ENCODE measurements at places on chromosomes 4 and X.

GRCh38 chr4:67250131-67250896 is 295.0 kb downstream of the CENPC start:
- no peak for DNase-seq

DNA sequence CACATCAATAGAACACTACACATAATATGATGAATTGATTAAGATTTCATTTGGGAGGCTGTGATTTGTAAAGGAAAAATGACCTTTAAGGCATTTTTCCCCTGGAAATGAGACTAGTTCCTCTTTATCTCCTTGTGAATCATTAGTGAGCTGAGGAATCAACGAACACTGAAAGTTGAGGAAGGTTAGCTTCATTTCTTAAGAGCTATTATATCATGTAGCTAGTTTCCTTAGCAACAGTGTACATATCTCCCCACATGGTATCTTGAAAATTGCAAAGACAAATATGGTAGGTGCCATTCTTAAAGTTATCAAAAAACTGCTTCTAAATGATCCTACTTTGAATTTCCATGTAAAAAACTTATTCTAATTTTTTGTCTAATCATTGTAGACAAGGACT is 127.5 kb upstream of the NRK start:
- DNase-seq: no peak

GRCh38 chrX:40521868-40522450 is 58.8 kb upstream of the ATP6AP2 start:
- DNase-seq: no peak

DNA sequence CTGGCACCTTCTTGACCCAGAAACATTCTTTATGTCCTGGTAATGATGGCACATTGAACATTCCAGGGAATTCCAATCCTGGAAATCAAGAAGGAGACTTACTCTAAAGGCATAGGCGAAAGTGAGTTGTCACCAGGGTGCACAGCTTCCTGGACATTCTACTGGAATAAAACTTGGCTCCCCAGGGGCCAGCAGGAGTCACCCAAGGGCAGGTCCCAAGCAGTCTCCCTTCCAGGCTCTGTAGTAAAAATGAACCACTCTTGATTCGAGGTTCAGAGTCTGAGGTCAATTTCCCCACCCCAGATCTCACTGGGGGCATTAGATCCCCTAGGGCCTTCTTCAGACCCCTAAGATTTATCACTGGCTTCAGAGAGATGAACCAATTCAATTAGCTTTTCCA is 338.7 kb upstream of the GATB start:
- DNase-seq: no peak

DNA sequence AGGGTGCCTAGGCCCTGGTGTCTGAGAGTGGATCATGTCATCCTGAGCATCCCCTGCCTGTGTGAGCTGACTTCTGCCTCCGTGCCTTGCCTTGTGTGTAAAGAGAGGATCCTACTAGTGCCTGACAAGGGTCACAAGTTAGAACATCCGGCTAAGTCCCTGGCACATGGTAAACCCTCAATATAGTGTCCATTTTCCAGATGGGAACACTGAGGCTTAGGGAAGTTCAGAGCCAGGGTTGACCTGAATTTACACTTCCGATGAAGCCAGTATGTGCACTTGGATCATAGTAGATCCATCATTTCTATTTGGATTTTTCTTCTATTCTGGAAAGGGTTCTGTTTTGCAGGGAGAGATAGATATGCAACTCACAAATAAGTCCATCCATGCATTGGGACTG is 12.5 kb upstream of the PSAPL1 start:
- no peak for DNase-seq

- DNase-seq: no peak
Observed at GRCh38 chr4:43112139-43112538, 219.6 kb downstream of the GRXCR1 start.

DNA sequence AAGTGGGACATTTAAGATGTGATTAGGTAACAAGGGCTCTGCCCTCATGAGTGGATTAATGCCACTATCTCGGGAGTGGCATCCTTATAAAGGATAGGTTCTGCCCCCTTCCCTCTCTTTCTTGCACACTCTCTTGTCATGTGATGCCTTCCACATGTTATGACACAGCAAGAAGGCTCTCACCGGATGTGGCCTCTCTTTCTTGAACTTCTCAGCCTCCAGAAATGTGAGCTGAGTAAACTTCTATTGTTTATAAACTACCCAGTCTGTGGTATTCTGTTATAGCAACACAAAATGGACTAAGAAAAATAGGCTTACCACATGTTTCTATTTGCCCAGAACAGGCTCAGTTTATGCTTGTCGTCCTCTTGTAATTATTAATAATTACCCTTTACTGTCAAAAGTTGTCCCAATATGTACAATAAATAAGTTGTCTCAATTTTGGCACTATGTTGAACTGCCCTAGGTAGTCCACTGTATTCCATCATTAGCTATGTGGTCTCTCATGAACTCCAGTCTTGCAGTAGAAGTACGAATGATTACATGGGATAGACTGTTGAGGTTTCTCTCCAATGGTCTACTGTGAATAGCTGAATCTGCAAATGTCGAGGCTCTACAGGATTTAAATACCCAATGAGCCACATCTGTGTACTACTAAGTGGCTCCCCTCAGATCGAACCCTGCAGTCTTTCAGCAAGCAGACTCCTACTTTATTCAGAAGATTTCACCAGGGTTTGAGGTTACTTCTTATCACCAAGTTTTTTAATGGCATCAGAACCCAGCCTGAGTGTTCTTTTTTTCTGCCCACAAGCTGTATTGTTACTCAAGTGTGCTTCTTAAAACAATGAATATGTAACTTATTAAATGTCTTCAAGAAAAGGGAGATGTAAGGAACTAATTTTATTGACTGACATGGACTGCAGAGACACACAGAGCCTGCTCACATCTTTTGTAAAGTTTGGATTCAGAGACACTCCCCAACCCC is 102.0 kb upstream of the LEF1 start:
- peak; percentile 70 for DNase-seq

GRCh38 chr4:107579099-107579498 is 140.9 kb downstream of the PAPSS1 start:
- no peak for DNase-seq

- peak; percentile 8 for DNase-seq
Observed at GRCh38 chrX:10769195-10769594, 148.8 kb upstream of the MID1 start.

DNA sequence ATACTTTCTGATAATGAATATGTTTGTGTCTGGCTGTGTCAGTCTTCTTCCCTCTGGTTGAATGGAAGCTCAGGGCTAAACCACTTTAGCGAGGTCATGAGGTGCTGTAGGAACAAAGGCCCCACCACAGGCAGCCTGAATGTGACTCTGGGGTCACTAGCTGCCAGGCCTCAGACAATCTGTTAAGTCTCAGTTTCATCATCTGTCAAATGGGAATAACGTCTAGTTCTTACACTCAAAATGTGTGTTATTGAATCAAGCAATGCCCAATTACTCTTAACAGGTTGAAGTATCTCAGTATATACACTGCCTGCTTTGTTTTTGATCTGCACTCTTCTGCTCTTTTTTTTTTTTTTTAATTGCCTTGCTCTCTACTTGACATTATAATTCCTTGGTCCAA is 148.6 kb downstream of the STK32B start:
- DNase-seq: no peak

DNA sequence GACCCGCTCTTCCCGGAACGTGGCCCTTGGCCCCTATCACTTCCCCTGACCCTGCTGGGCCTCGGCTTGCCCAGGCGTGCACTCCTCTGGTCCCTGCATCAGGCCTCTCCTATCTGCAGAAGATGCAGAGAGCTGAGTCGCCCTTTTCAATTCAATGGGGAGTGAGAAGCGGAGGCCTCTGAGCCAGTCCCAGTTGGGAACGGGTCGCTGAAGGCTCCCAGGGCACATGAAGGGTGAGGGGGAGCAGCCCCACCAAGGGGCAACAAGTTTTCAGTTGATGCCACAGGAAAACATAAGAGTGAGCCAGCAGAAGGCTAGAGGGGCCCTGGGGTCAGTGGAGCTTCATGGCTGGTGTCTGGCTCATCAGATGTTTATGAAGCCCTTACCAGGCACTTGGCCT is 17.1 kb downstream of the PSAPL1 start:
- DNase-seq: no peak

DNA sequence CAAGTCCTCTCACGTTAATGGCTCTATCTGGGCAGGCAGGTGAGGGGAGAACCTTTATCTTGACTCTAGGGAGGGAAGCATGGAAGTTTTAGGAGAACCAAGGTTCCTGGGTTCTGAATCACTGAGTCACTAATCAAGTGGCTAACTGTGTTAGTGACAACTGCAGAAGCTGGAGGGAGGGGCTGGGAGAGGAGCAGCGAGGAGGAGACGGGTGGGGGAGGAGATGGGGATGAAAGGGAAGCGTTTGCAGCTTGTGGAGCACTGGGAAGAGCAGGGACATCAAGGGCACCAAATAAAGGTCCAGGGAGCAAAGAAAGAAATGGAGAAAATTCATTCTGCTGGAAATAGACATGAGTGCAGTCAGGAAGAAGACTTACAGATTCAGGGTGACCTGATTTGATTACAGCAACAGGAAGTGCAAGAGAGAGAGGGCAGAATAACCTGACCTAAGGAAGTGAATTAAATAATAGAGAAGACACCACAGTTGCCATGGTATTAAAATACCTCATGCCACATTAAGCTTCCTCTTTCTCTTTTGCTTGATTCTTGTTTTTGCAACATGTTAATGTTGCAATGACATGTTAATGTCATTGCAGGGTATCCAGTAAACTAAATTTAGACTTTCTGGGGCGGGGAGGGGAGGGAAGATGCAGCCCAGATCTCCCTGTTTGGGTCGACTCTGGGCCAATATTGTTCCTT is 4.5 kb upstream of the SETD7 start:
- no peak for DNase-seq

- DNase-seq: no peak
Observed at GRCh38 chr4:158681629-158682028, 9.5 kb downstream of the ETFDH start.

GRCh38 chrX:27276751-27277150 is 186.4 kb downstream of the PPP4R3C start:
- no peak for DNase-seq

DNA sequence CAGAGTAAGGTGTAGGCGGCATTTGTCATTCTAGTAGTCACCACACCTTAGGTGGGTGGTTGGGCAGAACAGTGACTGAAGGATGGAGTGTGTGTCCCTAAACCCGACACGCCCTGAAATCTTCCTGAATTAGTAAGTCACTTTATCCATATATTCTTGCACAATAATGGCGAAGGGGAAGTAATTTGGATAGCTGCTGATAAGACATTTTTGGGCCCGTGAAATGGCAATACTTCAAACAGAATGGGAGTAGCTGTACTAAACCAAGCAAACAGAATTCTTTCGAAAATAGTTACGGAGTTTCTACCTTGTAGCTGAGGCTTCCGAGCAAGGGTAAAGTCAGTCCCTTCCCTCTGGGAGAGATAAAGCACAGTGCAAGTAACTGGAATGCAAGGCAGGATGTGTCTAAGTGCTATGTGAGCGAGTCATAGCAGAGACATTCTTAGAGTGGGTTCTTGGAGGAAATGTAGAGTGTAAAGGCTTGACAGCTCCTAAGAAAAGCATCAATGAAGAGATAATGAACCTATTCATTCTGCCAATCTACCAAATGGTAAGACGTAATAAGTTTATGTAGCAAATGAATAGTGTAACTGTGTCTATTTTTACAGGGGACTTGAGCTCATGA is 72.8 kb downstream of the CLCN5 start:
- no peak for DNase-seq

GRCh38 chrX:122777766-122778165 is 406.3 kb upstream of the GRIA3 start:
- no peak for DNase-seq

DNA sequence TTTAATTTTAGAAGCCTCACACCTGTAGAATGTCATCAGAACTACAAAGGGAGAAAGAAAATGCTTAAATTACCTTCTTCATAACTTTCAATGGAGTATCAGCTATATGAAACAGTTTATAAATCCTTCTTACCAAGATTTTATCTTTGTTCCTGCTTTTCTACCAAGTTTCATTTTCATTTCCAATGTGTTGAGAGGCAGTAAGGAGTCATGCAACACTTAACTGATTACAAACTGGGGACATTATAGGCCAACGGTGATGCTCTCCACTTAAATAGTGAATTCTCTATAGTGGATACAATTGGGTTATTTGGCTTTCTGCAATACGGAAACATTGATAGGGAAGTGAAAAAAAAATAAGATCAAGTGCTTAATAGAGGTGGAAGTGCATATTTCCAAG is 145.2 kb upstream of the FTHL17 start:
- no peak for DNase-seq

GRCh38 chr4:114941503-114941902 is 171.9 kb downstream of the NDST4 start:
- no peak for DNase-seq

DNA sequence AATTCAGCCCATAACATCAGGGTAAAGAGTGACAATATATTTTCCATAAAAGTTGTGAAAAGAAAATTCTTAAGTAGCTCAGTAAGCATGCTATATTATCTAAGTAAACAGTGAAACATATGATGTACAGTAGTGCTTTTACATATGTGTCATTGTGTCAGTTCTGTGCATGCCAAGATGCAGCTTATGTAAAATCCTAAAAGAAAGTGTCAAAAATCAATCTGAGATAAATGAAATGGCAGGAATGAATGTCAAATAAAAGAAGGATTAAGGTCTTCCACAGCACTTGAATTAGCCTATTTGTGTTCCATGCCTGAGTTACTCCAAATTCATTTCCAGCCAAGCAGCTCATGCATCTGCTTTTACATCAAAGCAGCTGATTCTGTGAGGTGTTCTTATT is 452.7 kb upstream of the HS3ST1 start:
- DNase-seq: no peak

GRCh38 chrX:49120091-49120490 is 3.4 kb downstream of the GPKOW start:
- no peak for DNase-seq

DNA sequence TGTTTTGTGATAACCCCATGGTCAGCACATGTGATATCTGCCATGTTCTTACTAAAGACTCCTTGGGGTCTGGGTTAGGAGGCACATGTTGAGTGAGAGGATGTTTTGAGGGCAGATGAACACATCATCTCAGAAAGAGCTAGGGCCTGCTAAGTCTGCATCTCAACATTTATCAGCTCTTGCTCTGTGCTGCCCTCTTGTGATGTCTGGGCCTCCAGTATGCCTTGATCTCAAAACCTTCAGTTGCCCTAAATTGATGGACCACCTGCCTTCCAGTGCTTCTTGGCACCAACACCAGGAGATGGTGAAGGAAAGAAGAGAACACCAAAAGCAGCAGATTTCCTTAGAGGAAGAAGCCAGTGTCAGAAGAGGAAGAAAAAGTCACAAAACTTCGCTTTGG is 22.5 kb downstream of the MID1 start:
- peak; percentile 5 for DNase-seq

DNA sequence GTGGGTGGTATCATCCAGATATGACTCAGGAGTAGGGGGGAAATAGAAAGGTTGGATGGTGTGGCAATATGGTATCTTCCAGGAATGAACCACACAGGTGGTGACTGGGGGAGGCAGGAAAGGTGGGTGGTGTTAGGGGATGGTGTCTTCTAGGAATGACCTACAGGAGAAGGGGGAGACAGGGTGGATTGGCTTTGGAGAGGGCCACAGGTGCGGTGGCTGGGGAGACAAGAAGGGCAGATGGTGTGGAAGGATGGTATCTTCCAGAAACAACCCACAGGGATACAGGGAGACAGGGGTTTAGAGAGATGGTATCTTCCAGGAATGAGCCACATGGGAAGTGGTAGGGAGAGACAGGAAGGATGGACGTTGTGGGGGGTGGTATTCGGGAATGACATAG is 64.0 kb downstream of the MAOA start:
- no peak for DNase-seq
